Airway epithelial cell (primary cell): ENCODE measurements at places on chromosomes 4 and X. TPM values are rescaled to one million over a fixed set of nuclear protein-coding genes. Genes with fewer than 3 reads are reported as not detected.

CENPVL1 gene
- total RNA-seq, result not detected in 2 replicates

NDP gene
- 0.07 TPM in 1 of 2 replicates, not detected in the other for total RNA-seq

CENPE gene
- 11.1 and 12.5 TPM in 2 replicates for total RNA-seq

NHS gene
- total RNA-seq, result 2.6 and 3.6 TPM in 2 replicates

RAB41 gene
- total RNA-seq, result not detected in 2 replicates

TMEM47 gene
- 2.0 and 3.0 TPM in 2 replicates for total RNA-seq

CDS1 gene
- 12.3 and 20.7 TPM in 2 replicates for total RNA-seq

PABPC5 gene
- 0.07 TPM in 1 of 2 replicates, not detected in the other for total RNA-seq

CXCL13 gene
- 0.14 and 0.28 TPM in 2 replicates for total RNA-seq

NEIL3 gene
- total RNA-seq, result 4.2 and 4.3 TPM in 2 replicates

PARM1 gene
- 0.07 TPM in 1 of 2 replicates, not detected in the other for total RNA-seq

TRPC3 gene
- total RNA-seq, result 0.07 TPM in 1 of 2 replicates, not detected in the other

NSG1 gene
- 36.9 and 45.7 TPM in 2 replicates for total RNA-seq

SASH3 gene
- total RNA-seq, result not detected in 2 replicates

MAP7D2 gene
- total RNA-seq, result 0.37 and 1.4 TPM in 2 replicates

LAMP2 gene
- total RNA-seq, result 69.3 and 101 TPM in 2 replicates

CHIC2 gene
- total RNA-seq, result 17.0 and 28.8 TPM in 2 replicates

HERC3 gene
- 12.9 and 17.7 TPM in 2 replicates for total RNA-seq

MAGEA1 gene
- total RNA-seq, result not detected in 2 replicates

NPY2R gene
- total RNA-seq, result not detected in 2 replicates

NUDT11 gene
- total RNA-seq, result 11.8 and 12.8 TPM in 2 replicates

GCNA gene
- total RNA-seq, result 0.35 and 1.6 TPM in 2 replicates

HSFX4 gene
- total RNA-seq, result not detected in 2 replicates

CLIC2 gene
- total RNA-seq, result not detected in 2 replicates

PDCL2 gene
- total RNA-seq, result not detected in 2 replicates

MTCP1 gene
- 0.99 and 1.5 TPM in 2 replicates for total RNA-seq

CXCL8 gene
- total RNA-seq, result 23.4 and 37.9 TPM in 2 replicates

PWWP3B gene
- 0.65 and 0.99 TPM in 2 replicates for total RNA-seq

GSX2 gene
- not detected in 2 replicates for total RNA-seq

ASB11 gene
- not detected in 2 replicates for total RNA-seq

DUSP21 gene
- not detected in 2 replicates for total RNA-seq

NWD2 gene
- total RNA-seq, result 0.07 TPM in 1 of 2 replicates, not detected in the other

APELA gene
- not detected in 2 replicates for total RNA-seq

RAB33A gene
- total RNA-seq, result 0.21 TPM in 1 of 2 replicates, not detected in the other

ZNF141 gene
- 3.9 and 4.5 TPM in 2 replicates for total RNA-seq

SORCS2 gene
- 0.93 and 2.3 TPM in 2 replicates for total RNA-seq

HS3ST1 gene
- total RNA-seq, result 1.7 and 10.1 TPM in 2 replicates

CXCL5 gene
- total RNA-seq, result 4.0 and 4.6 TPM in 2 replicates

FGFBP2 gene
- not detected in 2 replicates for total RNA-seq

CT45A5 gene
- not detected in 2 replicates for total RNA-seq

OCIAD1 gene
- 102 and 117 TPM in 2 replicates for total RNA-seq

PLP1 gene
- total RNA-seq, result not detected in 2 replicates

PCDH7 gene
- 13.0 and 18.3 TPM in 2 replicates for total RNA-seq

INTS6L gene
- total RNA-seq, result 3.9 and 5.4 TPM in 2 replicates
